AG10803 (cell line): ENCODE measurements at places on chromosomes 3 and 15.

- peak; percentile 68 for DNase-seq
Observed at GRCh38 chr15:63487076-63487757, 17.2 kb upstream of the USP3 start.

DNA sequence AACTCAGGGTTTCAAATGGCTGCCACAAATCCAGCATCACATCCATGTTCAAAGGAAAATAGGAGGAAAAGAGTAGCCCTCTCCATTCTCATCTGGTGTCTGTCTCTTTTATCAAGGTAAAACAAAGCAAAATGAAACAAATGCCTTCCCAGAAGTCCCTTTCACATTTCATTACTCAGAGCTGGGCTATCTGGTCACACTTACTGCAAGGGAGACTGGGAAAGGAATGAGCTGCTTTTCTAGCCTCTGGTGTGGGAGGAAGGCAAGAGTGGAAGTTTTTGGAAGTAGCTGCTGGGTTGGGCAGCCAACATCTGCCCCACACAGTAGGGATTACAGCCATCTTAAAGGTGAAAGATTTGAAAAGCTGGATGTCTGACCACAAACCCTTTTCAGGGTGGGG lies 51.8 kb downstream of the KLF15 start:
- peak; percentile 43 for DNase-seq

DNA sequence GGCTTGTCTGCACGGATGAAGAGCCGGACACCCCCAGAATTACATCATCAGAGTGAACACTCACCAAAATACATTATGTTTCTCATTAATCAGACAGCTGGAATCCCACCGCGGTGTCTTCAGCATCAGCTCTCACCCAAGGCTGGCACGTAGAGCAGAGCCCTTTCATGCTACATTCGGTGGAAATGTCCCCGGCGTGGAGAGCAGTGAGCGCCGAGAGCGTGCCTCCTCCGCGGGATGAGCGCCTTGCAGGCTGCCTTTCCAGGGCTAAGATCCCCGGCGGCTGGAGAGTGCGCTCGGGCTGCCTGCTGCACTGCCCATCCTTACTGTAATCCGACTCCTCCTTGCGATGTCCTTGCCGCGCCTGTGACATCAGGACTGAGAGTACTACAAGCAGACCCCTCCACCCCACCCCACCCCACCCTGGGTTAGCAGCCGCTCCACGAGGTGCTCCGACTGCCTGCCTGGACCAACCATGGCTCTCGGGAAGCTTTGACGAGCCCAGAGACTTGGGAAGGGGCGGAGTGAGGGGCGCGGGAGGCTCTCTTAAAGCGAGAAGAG lies at the start of gene ZNF385D:
ZNF385D (minus strand) TSS at position 380 of the 561 bp plus-strand sequence; CDS start at position 86, 294 bp downstream.
- peak; percentile 74 for DNase-seq

DNA sequence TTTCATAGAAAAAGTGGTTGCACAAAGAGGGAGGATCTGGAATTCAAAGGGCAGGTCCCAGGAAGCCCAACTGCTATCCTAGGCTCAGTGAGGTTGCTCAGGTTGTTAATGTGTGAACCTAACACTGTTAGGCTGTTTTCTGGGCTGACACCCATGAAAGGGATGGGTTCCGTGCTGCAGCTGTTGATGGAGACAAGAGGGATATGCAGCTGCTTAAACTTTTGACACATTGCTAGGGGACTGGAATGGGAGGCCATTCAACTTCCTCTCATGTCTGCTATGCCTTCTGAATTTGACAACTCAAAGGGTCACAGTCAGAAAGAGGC lies 198.0 kb upstream of the NR2E3 start:
- DNase-seq, result no peak

DNA sequence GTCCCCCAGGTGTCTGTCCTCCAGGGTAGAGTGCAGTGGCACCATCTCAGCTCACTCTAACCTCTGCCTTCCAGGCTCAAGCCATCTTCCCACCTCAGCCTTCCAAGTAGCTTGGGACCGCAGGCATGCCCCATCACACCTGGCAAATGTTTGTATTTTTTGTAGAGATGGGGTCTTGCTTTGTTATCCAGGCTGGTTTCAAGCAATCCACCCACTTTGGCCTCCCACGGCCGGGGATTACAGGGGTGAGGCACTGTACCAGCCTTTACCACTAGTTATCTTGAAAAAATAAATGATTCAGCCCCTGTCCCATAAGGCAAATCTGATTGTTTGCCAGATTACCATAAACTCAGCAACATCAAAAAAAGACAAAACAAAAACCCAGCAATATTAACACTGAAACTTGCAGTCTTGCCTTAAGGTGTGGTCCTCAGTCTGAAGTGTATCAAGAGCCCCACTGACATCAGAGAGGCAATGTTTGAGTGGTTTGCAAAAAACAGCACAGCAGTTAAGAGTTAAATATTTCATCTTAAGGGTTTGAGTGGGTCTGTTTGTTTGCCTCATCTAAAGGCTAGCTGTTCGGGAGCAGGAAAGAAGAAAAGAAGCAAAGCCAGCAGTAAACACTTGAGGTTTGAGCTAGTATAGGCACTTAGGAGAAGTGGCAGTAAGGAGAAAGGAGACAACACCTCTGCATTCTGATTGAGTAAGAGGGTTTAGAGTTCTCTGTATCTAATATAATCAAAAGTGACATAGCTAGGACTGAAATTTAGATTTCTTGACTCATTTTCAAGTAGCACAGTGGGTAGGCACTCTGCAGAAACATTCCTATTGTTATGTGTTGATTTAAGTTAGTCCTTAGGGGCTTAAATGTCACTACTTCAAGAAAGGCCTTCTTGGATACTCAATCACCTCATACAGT lies 26.3 kb upstream of the EDEM1 start:
- no peak for DNase-seq

- DNase-seq, result peak; percentile 5
Observed at GRCh38 chr3:20125897-20126296, 60.1 kb downstream of the SGO1 start.

DNA sequence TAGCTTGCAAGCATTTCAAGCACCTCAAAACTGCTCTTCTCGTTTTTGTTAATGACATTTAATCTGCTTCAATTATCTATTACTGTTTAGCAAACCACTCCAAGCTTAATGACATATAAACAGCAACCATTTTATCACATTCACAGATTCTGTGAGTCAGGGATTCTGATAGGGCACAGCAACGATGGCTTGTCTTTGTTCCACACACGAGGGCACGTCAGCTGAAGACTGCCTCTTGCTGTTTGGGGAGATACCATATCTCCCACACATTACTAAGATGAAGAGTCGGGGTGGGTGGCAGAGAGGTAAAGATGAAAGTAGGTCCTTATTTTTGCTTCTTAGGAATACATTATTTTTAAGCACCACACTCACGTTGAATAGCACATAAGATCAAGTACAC lies 19.3 kb downstream of the CPOX start:
- no peak for DNase-seq

DNA sequence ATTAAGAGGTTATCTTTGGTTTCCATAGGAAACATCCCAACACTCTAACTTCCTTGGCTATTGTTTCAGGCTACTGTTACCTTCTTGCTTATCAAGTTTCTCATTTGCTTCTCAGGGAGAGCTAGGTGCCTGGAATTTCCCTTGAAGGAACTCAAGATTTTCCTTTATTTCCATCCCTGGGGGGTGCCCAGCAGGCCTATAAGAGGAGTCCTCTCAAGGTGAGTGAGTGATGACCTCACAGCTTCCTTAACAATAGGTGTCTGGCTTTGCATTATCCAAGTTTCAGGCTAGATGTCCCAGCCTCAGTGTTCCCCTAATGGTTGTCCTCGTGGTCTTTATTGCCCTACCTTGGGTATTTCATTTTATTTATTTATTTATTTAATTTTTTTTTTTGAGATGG lies 12.1 kb upstream of the CTSH start:
- DNase-seq, result no peak

GRCh38 chr15:89746386-89746780 lies 4.7 kb downstream of the MESP1 start:
- DNase-seq, result no peak

- DNase-seq, result no peak
Observed at GRCh38 chr15:88257311-88258092, 963 bp upstream of the NTRK3 start.

DNA sequence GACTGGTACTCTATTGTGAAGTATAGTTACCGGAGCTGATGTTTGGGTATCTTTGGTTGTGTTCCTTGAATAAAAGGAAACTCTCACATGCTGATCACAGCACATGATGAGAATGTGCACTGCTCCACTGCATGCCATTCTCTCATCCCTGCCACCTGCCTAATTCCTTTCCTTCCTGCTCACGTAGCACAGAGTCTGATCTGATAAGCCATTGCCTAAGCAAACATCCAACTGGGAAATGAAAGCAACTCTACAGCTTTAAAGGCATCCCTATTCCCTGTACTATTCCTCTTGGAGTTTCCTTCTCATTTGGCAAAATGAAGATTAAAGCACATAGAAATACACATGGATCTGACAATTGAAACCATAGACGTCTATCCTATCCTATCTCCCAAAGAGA lies 359.8 kb downstream of the C3orf38 start:
- DNase-seq, result no peak

- DNase-seq, result no peak
Observed at GRCh38 chr3:117762621-117763037, 1053.0 kb downstream of the TUSC7 start.

- DNase-seq, result no peak
Observed at GRCh38 chr3:188385295-188385694, 231.3 kb downstream of the LPP start.

- DNase-seq, result no peak
Observed at GRCh38 chr15:63244976-63245645, 32.3 kb upstream of the APH1B start.

- no peak for DNase-seq
Observed at GRCh38 chr3:143170676-143171075, 51.1 kb downstream of the CHST2 start.

GRCh38 chr15:90955624-90956273 lies 1.1 kb downstream of the RCCD1 start:
- no peak for DNase-seq
